ENCODE measurements at places on chromosomes 4 and X. TPM values are rescaled to one million over a fixed set of nuclear protein-coding genes. Genes with fewer than 3 reads are reported as not detected.

- no peak for DNase-seq
Measured at GRCh38 chrX:119757646-119757978, 776 bp upstream of the SOWAHD start.

GRCh38 chrX:103386332-103386731 is 10.0 kb downstream of the BEX3 start:
- no peak for DNase-seq

GRCh38 chr4:132056496-132056895 is 1092.6 kb upstream of the PCDH10 start:
- no peak for DNase-seq

DNA sequence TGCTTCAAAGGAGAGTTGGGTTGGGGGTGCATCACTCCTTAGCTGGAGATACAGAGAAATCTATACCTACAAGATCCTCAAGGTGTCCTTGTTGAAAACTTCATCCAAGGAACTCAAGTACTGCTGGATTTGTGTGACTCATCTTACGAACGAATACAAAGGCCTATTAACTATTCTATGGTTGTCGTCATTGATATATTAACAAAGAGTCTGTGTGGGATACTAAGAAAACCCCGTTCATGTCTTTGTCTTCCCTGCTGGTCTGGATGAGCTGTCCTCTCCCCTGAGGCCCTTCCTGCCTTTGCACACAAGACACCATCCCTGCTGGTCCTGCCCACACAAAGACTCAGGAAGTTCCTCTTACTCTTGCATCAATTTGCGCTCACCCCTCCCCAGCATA is 54.9 kb upstream of the IRF2 start:
- DNase-seq, result no peak

DNA sequence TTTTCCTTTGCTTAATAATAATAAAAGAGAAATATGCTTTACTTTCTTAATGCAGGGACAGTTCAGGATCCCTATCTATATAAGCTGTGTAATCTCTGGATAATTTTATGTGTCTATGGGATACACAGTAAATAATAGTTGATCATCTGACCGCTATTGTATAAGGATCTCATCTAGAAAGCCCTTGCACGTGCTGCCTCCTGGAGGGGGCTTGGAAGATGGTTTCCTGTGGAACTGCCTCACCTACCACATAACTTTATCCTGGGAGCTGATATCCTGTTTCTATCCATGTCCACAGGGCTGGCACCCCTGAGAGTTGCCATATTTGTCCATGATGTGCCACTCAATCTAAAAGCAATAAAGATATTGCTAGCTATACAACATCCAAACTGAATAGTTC is 139.3 kb upstream of the FRMPD4 start:
- DNase-seq, result no peak

DNA sequence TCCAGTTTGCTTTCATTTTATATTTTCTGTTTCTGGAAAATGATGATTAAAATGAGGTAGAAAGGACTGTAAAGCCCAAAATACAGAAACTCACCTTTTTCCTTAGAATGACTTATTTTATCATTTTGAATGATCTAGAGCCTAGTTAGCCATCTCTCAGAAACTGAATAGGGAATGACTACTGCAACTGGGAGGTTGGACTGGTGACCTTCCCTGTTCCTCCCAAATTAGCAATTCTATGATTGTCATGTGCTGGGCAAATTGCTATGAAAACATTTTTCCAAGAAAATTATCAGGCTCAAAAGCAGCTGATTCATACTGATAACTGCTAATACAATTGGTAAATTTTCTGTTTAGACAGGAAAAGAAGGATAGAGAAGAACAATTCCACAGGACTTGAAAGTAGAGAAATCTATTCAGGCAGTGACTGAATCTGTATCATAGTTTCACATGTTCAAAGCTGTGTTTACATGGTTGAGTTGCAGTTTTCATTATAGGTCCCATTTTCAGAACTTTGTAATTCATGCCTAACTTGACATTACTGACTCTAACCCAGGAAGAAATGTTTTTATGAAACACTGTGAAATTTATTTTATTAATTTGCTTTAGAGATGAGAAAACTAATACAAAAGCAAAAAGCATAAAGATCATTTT is 43.4 kb upstream of the SEC24B start:
- DNase-seq, result no peak

GRCh38 chr4:99352602-99353537 is at the start of gene ADH1C:
TSS of gene ADH1C (minus strand) at chr4:99352746. CDS start at chr4:99352675, 71 bp downstream.
- DNase-seq, result no peak

DNA sequence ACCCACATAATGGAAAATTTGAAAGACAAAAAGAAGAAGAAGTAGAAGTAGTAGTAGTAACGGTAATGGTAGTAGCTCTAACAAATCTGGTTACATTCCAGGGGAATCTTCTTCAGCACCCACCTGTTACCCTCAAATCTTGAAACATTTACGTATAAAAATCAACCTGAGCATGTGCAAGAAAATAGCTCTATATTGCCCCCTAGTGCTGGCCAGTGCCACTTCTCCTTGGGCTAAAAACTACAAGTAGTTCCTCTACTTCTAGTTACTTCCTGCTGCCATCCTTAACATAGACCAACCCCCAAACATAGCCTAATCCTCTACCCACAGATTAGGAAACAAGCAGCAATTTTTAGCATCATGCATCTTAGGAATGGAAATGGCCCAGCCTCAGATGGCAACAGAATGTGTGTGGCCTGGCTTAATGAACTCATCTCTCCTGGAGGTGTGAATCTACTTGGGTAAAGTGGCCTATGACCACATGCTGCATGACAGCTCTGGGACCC is 3.1 kb downstream of the PDGFC start:
- DNase-seq, result peak; percentile 73

- DNase-seq, result no peak
Measured at GRCh38 chrX:42680666-42681065, 97.3 kb downstream of the PPP1R2C start.

DNA sequence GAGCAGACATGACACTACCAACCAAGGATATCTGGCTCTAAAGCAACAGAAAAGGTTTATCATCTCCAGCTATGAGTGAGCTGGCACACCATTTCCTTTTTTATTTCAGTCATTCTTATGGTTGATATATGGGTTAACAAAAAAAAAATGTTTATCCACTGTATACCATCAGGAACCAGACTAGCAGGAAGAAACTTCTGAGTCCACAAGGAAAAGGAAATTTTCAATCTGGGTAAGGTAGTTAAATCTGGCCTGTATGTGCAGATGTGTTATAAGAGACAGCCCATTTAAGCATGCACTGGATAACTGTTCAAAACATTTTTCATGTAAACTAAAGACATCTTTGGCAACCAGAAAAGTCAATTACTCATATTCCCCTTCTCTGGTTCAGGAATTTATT is 35.0 kb downstream of the AMMECR1 start:
- DNase-seq, result no peak

DNA sequence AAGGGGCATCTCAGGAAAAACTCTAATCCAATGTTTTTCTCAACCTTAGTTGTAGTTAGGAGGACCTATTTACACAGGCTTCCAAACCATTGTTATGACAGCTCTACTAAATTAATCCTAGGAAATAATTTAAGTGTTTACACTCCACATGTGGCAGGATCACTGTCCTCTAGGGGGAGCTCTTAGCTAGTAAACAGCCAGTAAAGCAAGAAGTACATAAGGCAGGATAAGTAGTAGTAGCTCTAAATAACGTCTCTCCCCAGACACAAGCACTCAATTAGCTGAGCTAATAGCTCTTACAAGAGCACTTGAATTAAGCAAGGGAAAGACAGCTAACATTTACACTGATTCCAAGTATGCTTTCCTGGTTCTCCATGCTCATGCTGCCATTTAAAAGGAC is 37.3 kb downstream of the NUDT11 start:
- DNase-seq, result no peak

DNA sequence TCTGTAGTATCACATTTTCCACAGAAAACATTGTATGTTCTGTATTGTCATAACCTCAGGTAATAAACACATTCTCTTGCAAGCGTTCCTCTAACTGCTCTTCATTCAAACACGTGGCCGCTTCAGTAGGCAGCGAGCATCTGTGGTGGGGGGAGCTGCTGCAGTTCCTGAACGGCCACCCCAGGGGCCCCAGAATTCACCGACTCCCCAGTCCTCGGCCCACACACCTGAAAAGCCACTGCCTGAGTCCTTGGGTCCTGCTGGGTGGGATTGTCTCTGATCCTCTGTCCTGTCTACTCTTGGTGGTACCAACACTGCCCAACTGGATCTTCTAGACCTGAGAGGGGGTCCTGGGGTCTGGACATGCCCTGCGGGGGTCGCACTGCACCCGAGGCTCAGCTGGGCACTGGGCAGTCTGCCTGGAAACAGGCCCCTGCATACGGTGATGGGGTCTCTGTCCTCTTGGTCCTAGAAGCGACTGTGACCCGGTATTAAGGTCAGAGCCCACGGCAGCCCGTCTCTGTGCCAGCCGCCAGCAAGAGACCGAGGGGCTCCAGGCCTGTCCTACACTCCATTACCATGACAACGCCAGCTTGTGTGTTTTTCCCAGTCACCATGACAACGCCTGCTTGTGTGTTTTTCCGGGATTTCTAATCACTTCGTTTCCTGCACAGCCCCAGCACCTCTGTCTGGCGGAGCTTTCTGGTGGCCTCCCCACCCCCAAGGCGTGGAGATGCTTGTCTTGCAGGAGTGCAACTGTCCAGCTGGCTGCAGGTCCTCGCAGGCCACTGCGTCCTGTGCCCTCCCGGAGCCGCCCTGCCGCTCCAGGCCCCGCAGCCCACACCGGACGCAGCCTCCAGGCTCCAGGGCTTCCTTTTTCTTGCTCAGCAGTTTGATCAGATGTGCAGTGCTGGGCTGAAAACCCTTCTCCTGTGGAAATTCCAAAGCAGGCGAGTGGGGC is 16.0 kb downstream of the CTBP1 start:
- no peak for DNase-seq

DNA sequence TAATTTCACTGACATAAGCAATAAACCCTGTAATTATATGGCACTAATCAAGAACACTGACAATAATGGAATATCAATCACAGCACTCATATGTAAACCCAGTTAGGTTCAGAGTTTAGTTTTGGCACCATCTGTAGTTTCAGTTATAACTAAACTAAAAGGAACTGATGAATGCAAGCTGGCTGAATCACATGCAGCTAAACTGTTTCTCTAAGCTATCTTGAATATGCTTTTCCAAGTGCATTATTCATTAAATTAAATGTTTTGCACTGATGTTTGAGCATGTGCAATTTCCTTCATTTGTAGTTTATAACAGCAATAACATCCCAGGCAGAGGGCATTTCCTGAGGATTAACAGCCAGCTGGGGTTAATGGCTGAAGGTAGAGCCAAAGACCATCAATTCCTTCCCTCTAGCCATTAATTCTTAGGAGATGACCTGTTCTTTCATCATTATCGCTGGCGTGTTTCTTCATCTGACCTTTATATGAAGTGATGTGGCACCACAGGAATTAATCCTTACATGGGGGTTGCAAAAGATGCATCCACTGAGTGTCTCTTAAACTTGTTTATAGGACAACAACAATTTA is 562.8 kb upstream of the IGFBP7 start:
- no peak for DNase-seq

- DNase-seq, result no peak
Measured at GRCh38 chr4:186079694-186080093, 10.7 kb downstream of the TLR3 start.

The RBM47 gene
- total RNA-seq, result 38.4 TPM

The COL25A1 gene
- total RNA-seq, result 0.42 TPM

The SYTL5 gene
- 0.79 TPM for total RNA-seq

The GC gene
- total RNA-seq, result not detected
